ENCODE measurements at places on chromosomes 3 and 15.

DNA sequence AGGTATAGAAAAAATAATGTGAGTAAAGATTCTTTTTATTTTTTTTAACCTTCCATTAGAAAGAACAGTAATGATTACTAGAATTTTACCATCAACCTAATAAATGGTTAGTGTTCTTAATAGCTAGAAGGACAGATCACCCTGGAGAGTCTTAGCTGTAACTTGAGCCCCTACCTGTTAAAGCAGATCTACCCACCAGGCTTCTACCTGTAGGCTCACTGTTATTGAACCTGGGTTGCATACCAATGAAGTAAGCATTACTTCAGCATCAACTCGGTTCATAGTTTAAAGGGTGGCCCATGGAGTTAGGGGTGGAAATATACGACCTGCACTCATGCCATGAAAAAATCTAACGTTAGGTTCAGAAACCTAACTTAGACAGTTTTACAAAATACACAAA is 280.4 kb downstream of the BBX start:
- no peak for DNase-seq

GRCh38 chr3:151837057-151837456 is 23.1 kb downstream of the AADAC start:
- DNase-seq, result no peak

GRCh38 chr15:90774731-90775514 is 57.8 kb downstream of the BLM start:
- DNase-seq, result no peak

DNA sequence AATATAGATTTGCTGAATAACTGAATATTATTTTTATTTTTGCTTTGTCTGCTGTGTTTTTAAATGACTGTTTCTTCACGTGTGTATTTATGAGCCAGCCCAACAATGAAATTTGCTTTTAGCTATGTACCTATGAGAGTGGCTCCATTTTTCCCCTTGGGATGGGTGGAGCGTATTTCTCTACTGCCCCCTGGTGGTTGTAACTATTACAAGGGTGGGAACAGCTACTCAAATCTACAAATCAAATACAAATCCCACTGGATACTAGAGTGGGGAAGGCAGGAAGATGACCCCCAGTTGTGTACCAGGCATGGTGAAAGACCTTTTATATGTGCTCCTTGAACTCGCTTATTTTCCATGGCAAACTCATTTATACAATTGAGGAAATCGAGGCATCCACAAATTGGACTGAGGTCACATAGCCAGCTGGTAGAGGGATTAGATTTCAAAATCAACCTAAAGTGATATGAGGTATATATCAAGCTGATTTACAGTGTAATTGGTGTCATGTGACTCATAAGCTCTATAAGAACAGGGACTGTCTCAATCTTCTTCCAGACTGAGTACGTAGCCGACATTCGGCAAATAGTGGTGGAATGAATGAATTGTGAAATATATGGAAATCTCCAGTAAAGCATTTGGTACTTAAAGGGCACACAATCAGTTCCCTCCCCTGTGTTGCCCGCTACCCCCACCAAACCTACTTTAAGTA is 69.5 kb upstream of the VEPH1 start:
- no peak for DNase-seq

GRCh38 chr3:32018757-32019564 is 37.4 kb downstream of the ZNF860 start:
- DNase-seq, result no peak

- no peak for DNase-seq
Measured at GRCh38 chr3:23106666-23107065, 96.5 kb upstream of the UBE2E2 start.
